Tongue (tissue), 3 donors: ENCODE measurements at places on chromosomes 13 and 19.

- peak; percentile 81 for DNase-seq
Observed at GRCh38 chr13:44058624-44059215, 179.0 kb downstream of the LACC1 start.

GRCh38 chr13:38398711-38399493 lies 49.3 kb downstream of the UFM1 start:
- DNase-seq: no peak

DNA sequence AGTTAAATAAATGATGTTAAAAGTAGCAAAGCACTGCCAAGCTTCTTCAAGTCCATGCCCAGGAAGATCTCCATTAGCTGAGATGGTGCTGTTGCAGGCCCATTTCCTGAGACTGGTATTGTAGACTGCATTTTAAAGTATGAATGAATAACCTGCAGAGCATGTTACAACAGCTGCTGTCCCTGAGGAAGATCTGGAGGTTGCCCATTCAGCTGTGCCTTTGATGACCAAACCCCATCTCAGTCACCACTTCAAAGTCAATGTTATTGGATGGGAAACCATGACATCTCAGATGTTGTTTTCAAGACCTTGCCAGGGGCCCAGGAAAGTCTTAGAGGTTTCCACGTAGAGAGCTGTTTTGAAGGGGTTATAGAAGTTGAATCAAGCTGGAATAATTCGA lies 281.3 kb downstream of the MTUS2 start:
- DNase-seq: no peak

DNA sequence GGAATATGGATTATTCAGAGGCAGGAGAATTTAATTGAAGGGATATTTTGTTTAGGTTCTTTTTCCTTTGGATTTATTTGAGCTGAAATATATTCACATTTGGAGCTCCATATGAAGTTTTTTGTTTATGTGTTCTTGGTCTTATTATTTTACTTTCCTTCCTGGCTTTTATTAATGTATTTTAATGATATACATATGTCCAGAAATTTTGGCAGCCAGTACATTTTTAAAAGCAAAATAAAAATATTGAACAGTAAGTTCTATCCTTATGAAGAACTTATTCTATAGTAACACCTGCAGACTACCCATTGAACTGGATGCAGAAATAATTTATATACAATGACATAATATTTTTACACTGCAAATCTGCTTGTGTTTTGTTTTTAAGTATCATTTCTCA lies 323.6 kb downstream of the GPC6 start:
- no peak for DNase-seq

GRCh38 chr19:53907193-53907581 lies 1.9 kb upstream of the CACNG7 start:
- DNase-seq: no peak

GRCh38 chr19:54462047-54462654 lies 1.4 kb downstream of the LENG9 start:
- no peak for DNase-seq

- no peak for DNase-seq
Observed at GRCh38 chr19:13436352-13436751, 69.9 kb downstream of the CACNA1A start.
